ENCODE measurements at places on chromosomes 2 and 18.

GRCh38 chr2:56102866-56103265 lies 80.9 kb upstream of the CCDC85A start:
- no peak for DNase-seq

DNA sequence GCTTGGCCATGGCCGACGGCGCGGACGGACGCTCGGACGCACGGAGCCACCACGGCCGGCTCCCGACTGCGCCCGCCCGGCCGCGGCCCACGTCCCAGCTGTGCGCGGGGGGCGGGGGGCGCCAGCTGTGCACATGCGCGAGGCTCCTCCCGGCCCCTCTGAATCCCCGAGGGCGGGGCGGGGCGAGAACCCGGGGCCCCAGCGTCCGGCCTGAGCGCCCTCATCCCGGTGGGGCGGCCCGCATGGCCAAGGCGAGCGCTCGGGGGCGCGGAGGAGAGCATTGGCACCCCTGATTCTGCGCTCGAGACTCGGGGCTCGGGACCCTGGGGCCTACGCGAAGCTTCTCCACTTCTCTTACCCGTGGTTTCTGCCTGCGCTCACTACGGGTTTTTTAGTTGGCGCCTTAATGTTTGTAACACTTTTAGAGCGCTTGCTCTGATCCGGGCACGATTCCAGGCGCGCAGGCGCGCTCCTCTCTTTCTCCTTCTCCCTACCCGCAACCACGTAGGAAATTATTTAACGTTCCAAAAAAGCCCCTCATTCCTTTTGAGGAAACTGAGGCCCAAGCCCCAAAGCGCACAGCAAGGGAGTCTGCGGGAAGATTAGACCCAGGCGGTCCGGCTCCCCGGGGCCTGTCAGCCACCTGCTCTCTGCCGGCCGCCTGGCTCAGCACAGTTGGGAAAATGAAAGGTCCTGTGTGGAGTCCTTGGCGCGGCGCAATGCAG lies at the start of gene PXDN:
Gene PXDN (minus strand): TSS at position 70 of the 725 bp plus-strand sequence. CDS start 60 bp downstream, at position 10.
- DNase-seq = no peak

- DNase-seq = no peak
These were observed 580.8 kb downstream of the ERBB4 start for GRCh38 chr2:211957799-211958198.

GRCh38 chr18:31658670-31659575 lies 25.5 kb downstream of the B4GALT6 start:
- DNase-seq = no peak

GRCh38 chr2:18153741-18154140 lies 275.3 kb downstream of the KCNS3 start:
- no peak for DNase-seq

DNA sequence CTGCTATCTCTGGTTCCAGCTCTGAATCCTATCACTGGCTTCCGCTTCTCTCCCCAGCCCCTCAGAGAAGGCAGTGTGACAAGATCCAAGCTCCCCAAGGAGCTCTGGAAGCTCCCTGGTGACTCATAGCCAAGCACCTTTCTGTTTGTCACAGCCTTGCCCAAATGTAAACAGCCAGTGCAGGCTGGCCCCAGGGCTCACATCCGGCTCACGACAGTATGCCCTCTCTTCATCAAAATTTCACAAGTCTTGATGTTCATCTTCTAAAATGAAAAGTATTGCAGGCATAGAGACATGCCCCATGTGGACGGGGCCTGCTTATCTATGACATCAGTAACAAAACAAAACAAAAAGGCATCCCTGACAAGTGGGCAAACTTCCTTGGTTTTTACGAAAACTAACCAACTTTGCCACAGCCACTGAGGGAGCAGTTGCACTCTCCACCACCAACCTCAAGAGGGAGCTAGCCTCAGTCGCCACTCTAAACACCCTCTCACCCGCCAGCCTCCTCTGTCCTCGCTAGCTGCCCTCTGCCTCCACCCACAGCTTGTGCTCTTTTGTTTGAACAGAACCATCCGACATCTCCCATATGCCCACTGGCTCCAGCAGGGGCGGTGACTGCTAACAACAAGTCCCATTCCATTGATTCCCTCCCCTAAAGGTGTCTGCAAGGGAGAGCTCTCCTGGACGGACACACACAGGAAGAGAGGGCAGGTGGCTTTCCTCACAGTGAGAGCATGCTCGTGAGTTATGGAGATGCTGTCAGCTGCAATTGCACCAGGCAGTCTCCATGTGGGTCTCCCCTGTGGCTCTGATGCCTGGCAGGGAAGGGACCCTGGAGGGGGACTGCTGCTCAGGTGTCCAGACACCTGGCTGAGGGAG lies 71.0 kb upstream of the DAPL1 start:
- DNase-seq = peak; percentile 63

GRCh38 chr2:26925100-26925791 lies 45.2 kb upstream of the MAPRE3 start:
- DNase-seq = no peak

DNA sequence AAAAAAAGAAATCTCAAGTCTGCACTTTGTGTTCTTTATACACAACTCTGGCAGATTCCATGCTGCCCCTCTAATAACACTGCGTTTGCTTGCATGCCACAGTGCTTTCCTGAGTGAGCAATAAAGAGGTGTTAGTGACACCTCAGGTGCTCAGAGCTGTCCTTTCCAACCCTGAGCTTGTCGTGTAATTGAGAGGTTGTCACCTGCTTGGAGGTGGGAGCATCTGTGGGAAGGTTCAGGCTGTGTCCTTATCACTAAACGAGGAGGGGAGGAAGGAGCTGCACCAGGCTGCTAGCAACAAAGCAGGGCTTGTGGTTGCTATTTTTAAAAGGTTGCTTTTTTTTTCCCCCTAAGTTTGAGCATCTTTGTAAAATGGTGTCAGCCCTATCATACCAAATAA lies 31.9 kb downstream of the APCDD1 start:
- DNase-seq = no peak

- no peak for DNase-seq
These were observed 72.8 kb upstream of the ODC1 start for GRCh38 chr2:10520926-10521325.

- DNase-seq = no peak
These were observed 154.8 kb upstream of the TFPI start for GRCh38 chr2:187709065-187709464.

DNA sequence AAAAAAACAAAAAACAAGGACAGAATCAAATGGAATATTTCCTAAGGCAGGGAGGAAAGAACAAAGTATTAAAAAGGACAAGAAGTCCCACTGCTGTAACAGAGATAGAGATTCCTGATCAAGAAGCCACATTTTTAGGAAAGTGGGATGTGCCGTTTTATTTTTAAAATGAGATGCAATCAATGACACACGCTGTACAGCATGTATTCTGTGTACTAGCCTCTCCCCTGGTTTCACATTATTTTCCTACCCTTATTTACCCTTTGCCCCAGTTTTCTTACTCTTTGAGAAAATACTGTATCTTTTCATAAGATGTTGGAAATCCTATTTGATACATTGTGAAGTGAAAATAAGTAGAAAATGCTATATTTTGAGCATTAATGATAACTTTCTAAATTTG lies 45.8 kb downstream of the E2F6 start:
- DNase-seq = no peak

DNA sequence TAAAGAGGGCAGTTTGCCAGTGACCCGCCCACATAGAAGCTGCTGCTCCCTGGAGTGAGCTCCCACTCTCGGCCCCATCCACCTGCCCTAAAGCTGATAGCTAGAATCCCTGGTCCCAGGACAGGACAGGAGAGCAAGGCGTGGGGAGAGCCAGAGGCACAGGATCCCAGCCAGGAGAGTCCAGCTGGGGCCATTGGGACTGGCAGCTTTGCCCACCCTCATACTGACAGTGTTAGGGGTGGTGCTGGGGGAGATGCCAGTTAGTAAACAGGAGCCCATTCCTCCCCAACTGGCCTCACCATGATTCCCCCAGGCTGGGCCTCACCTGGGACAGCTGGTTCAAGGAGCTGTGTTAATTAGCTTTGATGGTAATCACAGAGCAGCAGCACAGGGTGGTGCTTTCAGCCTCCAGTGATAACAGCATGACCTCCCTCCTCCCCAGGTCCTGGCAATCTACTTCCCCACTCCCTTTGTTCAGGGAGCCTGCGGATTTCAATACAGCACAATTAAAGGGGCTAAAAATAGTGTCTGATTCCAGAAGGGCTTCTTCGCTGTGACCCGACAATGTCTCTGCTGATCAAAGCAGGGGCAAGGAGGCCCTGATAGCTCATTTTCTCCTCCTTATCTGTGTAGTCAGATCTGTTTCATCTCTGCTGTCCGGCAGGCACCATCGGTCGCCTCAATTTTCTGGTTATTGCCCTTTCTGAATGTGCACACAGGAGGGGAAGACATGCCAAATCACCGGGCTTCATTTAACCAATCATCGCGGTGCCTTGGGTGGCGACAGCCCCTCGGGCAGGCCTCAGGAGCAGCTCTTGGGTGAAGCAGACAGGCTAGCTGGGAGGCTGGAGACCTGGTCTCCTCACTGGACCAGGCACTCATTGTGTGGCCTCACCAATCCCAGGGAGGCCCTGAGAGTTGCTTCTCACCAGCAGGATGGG lies 119.9 kb upstream of the TEX51 start:
- no peak for DNase-seq

DNA sequence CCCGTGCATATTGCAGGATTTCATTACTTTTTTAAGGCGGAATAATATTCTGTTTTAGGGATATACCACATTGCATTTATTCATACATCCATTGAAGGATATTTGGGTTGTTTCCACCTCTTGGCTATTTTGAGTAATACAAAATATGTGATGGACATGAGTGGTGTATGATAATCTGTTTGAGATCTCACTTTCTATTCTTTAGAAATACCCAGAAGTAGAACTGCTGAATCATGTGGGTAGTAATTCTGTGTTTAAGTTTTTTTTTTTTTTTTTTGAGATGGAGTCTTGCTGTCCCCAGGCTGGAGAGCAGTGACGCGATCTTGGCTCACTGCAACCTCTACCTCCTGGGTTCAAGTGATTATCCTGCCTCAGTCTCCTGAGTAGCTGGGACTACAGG lies 201.4 kb downstream of the NYAP2 start:
- no peak for DNase-seq

DNA sequence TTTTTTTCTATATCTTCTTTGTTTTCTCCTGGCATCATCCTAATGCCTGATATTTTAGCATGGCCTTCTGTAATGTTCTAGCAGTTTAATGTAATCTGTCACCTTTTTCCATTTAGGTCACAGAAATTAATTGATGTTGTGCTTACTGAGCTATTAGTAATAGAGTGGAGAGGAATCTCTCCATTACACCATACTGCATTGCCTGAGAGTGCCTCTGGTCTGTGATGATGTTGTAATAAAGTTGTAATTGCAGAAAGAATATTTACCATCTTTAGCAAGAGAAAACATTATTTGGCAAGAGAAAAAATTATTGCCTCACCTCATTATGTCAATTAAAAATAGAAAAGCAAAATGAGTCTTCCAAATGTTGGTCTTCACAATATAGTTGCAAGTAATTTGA lies 213.2 kb downstream of the KCNJ3 start:
- DNase-seq = no peak

DNA sequence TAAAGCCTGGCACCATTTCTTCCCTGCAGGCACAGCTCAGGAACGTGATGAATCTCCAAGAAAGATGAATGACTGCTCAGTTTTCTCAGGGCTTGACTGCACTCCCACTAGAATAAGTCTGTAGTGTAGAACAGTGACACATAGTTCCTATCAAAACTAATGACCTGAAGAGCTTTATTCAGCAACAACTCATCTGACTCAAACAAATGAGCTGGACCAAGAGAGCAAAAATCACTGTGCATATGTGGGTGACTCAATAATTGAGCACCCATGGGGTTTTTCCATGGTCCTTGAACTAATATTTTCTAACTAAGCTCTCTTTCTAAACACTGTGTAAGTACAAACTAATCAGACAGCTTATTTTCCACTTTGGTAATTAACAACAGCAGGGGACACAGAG lies 61.1 kb upstream of the XDH start:
- DNase-seq = no peak

- DNase-seq = no peak
These were observed 563.6 kb downstream of the SLC4A3 start for GRCh38 chr2:220191031-220191430.

DNA sequence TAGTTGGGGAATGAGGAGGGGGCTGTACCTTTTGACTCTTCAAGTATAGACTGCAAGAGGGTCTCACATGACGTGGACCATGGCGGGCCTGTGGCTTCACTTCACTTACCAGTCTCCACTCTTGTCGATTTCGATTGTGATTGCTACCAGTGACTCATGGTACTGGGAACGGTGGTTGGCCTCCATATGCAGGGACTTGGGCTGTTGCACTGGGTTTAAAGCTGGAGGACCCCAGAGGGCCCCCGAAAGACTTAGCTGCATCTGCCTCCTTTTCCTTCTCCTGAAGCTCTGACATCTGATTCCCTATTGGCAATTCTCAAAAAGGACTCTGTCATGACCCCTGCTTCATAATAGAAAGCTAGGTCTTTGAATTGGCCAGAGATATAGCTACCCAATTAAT lies 43.4 kb downstream of the HK2 start:
- no peak for DNase-seq

DNA sequence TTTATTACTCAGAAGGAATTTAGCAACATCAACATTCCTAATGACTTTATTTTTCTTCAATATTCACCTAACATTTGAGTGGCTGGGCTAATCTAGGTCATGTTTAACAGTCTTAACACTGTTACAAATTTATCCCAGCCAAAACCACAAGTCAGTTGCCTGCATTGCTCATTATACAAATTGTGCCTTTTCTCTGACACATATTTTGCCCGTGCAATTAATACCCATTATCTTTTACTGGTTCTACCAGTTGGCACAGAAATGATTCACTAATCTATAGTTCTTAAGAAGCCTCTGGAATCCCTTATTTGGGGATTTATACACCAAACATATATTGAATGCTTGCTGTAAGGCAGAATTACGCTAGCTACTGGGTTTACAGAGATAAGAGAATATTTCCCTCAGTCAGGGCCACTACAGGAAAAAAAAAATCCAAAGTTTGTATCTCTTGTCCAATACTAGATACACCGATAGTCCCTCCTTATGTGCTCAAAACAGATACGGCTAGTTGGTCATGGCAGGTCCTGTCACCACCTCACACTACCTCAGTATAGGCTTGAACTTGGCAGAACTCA lies 46.3 kb downstream of the ZCCHC2 start:
- no peak for DNase-seq

DNA sequence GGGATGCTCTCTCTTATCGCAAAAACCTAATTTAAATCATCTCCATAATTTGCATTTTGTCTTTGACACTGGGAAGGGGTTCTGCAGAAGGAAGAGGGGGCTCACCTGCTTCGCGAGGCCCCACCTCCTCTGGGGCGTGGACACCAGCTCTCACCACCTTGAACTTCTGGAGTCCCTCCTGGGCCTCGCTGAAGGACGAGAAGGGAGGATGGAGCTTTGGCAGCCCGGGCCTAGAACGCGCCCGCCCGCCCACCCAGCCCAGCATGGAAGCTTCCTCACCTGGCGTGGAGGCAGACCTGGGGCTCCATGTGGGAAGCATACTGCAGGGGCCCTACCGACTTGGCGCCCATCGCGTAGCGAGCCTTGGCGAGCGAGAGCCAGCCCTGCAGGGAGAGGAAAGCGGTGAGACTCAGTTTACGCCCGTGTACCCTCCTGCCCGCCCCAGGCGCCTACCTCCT lies 1.1 kb upstream of the IMP4 start:
- no peak for DNase-seq

All from Ammon's horn (tissue), 1 donor.